Activated CD8-positive, alpha-beta memory T cell treated with anti-CD3 and anti-CD28 coated beads for 48 hours (primary cell): ENCODE measurements at places on chromosomes 13 and 19.

- DNase-seq: no peak
Observed at GRCh38 chr13:51599444-51600176, 15.3 kb downstream of the WDFY2 start.

GRCh38 chr19:12664406-12665280 lies 1.9 kb downstream of the MAN2B1 start:
- DNase-seq: no peak

DNA sequence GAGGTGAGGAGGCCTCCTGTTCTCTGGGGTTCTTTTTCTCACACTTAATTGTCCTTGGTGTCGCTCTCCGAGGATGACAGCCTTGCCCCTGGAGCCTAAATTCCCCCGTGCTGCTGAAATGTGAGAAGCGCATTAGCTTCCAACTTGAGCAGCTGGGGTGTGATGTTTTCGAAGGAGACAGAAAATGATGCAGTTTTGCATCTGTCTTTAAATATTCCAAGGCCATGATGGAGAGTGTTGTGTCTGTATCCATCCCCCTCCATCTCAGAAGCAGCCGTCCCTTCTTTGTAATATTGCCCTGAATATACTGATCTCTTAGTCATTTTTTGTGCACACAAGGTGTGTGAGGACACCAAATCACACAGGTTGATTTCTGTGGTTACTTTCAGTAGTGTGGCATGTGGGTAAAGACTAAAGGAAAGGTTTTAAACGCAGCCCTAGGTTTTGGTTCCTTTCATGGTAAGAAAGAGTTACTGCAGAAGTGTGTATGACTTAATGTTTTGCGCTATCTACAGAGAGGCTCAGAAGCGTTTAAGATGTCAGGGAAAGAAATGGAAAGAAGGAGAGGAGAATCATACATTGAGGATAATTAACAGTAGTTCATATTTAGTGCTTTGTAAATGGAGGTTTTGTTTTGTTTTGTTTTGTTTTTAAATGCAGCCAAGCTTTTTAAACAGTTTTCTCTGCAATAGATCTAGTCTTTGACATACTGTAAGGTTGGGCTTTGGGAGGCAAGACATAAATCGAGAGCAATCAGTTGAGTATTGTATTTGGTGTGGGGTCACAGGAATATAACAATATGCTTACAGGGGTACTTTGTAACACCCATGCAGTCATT lies 1.6 kb downstream of the NBEA start:
- no peak for DNase-seq

GRCh38 chr19:31015778-31016177 lies 333.5 kb downstream of the TSHZ3 start:
- DNase-seq: no peak

- DNase-seq: no peak
Observed at GRCh38 chr19:19823916-19824315, 2.4 kb upstream of the ZNF506 start.

GRCh38 chr19:4342314-4342614 lies 1.1 kb upstream of the MPND start:
- no peak for DNase-seq

GRCh38 chr19:28899703-28900102 lies 313.2 kb downstream of the UQCRFS1 start:
- DNase-seq: no peak

DNA sequence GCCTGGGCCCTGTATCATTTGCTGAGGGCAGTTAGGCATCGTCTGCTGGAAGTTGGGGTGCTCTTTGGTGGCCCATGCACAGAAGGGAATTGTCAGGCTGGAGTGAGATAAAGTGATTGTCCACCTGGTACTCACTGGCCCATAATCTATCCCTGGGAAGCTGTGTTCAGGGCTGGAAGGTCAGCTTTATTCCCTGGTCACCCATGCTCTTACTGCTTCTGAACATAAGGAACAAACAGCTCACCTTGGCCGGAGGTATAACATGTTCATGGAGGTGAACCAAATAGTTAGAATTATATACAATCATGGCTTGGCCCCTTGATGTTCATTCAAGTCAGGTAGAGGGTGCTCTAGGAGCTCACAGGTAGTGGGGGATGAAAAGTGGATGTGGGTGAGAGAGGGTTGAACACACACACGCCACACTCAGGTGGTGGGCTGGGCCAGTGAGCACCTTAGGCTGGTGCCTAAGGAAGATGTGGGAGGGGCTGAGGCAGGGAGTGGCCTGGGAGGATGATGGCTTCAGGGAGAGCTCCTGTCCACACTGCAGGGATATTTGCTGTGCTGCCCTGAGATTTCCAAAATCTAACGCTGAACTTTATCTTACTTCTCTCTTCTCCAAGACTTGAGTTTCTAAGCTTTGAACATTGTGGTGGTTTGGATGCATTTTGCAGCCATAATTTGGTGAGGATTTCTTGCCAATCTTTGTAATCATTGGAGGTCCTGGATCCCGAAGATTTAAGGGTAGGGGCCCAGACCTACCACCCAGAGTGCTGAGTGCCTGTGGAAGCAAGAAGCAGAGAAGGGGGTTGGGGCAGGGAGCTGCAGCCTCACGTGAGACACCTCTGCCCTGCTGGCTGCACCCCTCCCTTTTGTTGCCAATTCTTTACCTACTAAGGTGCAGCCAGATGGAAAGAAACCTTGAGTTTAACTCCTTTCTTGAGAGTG lies 420.6 kb downstream of the ZNF536 start:
- DNase-seq: no peak

- no peak for DNase-seq
Observed at GRCh38 chr19:29588095-29588494, 18.0 kb upstream of the POP4 start.

GRCh38 chr13:79258489-79258888 lies 147.6 kb downstream of the RBM26 start:
- no peak for DNase-seq

GRCh38 chr19:12648088-12648487 lies 18.5 kb downstream of the MAN2B1 start:
- no peak for DNase-seq
